Mucosa of gallbladder (tissue), 1 donor: ENCODE measurements at places on chromosomes 3 and 15. TPM values are rescaled to one million over a fixed set of nuclear protein-coding genes. Genes with fewer than 3 reads are reported as not detected.

DNA sequence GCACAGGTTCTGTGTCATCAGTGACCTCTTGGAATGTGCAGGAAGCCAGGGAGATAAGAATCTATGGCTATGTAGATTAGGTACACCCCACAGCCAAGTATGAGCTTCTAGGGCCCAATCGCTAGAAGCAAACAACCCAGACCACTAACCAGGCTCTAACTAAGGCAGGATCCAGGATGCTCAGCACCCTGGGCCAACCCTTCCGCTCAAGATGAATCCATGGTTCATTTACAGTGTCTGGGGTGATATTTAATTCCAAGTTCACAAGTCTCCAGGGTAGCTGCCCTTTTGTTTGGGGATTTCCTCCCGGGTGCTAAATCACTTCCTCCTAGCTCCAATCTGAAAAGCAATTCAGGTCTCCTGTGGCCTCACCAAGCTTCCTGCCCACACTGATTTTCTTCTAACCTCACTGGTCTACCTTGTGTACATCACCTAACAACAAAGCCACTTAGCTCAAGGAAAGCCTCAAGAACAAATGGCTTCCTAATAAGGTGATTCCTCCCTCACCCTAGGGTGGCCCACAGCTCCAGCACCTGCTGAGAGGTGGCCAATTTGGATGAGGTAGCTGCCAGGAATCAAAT lies 2.4 kb downstream of the EHD4 start:
- DNase-seq: no peak

- DNase-seq: no peak
Measured at GRCh38 chr3:88584451-88584850, 434.7 kb downstream of the C3orf38 start.

DNA sequence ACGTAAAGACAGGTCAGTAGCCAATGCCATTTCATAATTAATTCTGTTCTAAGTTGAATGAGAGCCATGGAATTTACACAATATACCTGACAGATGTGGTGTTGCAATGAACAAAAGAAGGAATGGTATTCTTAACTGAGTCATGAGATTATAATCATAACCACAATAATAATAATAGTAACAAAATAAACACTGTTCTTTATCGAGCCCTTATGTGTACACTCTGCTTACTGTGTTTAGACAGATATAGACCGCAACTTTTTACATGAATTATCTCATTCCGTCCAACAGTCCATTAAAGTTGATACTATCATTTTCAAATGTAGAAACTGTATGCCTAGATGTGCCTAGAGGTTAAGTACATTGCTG lies 28.2 kb upstream of the SCAANT1 start:
- DNase-seq: no peak

- no peak for DNase-seq
Measured at GRCh38 chr3:4413467-4413866, 53.6 kb downstream of the SUMF1 start.

DNA sequence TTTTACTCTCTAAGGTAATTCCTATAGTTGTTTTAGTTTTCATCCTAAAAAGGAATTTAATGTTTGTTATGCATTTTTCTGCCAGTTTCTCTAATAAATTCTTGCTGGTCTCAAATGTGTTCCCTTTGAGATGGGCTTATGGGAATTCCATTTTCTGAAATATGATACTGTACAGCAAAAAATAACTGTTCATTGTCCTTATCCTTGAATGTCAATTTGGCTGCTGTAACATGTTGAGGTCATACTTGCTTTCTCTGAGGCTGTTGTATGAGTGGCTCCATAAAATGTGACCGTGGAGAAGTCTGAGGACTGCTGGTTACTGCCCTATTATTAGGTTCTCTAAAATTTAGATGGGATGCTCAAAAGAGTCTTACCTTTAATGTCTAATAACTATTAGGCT lies 266.5 kb downstream of the ADAMTS17 start:
- no peak for DNase-seq

DNA sequence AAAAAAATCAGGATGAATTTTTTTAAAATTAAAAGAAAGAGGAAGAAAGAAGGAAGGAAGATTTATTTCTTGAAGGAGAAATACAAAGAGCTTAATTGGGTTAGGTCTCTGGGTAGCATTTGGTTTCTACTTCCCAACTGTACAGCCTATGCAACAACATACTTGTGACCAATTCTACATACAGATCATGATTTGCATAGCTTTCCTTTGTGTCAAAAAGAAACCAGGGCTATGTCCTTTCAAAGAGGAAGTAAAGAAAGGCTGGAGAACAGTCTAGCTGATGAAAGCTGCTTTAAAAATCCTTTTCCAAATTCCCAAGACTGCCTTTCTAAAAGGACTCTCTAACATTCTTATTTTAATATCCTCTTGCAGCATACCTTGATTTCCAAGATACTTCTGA lies 6.1 kb upstream of the HGD start:
- DNase-seq: no peak

GRCh38 chr3:132879656-132880055 lies 157.4 kb upstream of the NPHP3 start:
- DNase-seq: no peak

DNA sequence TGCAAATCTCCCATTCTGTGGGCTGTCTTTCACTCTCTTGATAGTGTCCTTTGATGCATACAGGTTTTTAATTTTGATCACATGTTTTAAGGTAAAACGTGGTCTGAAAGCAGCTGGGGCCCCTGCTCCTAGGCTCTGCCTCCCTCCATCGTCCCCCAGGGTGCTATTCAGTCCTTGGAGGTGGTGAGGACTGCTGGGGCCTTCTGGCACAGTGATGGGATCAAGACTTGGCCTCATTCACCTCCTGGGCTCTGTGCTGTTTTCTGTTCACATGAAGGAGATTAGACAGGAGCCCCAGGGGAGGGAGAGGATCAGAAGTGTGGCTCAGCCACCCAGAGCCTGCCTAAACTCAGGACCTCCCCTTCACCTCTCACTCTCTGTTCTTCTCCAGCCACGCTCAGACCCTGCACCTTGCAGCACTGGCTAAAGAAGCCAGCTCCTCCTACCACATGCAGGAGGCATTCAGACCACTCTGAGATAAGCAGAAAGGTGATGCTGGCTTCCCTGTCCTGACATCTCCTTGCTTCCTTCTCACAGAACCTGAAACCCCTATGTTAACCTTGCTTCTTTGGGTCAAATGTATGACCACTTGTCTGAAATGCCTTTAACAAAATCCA lies 43.9 kb downstream of the PAQR5 start:
- DNase-seq: no peak

GRCh38 chr3:32641356-32641755 lies 43.6 kb upstream of the CNOT10 start:
- DNase-seq: peak; percentile 20

DNA sequence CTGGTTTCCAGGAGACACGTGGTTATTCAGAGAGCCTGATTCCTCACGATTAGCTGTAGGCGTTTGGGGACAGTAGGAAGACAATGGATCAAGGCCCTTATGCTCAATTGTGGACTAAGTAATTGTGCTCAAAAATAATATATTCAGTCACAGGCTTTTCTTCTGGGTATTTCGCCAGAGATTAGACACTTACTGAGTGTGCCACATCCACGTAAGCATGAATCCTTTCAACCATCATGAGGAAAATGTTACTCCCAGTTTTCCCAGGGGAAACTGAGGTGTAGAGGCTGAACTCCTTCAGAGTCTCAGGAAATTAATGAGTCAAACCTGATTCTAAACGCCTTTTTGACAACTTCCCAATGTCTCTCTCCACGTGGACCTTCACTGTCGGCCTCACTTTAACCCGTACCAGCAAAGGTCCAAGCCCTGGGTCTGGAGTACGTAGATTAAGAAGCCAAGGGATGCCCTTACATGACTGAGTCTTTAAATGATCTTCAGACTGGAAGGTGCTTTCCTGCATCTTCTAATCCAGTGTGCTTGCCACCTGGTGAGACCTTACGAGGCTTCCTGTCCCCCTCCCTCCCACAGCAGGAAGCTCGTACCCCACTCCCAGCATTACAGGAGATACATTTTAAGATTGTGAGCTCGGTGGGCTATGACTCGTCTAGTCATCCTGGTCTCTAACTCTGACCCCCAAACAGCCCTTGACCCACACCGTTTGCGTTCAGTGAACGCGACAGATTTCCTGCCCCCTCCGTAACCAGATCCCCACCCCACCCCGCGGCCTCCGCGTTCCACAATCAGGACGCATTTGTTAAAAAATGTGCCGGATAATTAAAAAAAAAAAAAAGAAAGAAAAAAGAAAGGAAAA lies 1.7 kb downstream of the PKM start:
- DNase-seq: no peak

DNA sequence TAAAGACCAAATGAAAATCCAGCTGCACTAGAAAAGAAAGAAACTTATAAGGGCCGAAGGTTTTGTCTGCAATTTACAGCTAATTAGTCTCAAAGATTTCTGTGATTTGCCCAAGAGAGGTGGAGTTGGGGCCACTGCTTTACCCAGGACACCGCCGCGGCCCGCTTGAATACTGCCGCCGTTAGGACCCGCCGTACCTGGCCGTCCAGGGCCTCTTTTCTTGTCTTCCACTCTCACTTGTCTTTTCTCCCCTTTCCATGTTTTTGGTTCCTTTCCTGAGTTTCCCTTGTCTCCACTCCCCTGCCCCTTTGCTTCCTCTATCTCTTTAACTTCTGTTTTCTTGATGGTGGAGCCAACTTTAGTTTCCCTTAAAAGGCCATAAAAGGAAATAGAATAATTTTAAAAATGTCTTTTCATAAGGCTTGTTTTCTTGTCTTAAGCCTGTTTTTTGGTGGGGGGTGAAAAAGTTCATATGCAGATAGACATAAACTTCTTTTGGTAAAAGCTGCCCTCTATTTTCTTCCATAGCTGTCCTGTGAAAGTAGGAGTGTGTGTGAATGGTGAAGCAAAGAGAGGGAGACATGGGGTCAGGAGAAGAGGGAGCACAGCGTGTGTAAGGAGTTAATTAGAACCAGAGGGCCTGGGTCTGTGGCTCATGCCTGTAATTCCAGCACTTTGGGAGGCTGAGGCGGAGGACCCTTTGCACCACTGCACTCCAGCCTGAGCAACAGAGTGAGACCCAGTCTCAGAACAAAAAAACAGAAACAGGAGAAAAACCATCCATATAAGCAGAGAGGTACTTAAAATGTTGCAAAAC lies 16.0 kb upstream of the CCNL1 start:
- no peak for DNase-seq

GRCh38 chr3:8645712-8646111 lies 1.1 kb upstream of the SSUH2 start:
- DNase-seq: no peak

ABI3BP gene
- total RNA-seq: 215 TPM

EPHB1 gene
- total RNA-seq: 2.0 TPM

LRRK1 gene
- total RNA-seq: 15.7 TPM

TEX55 gene
- total RNA-seq: not detected

GRCh38 chr15:38441130-38441519 lies 12.8 kb upstream of the FAM98B start:
- no peak for DNase-seq

GRCh38 chr3:179147514-179147872 lies 664 bp upstream of the PIK3CA start:
- no peak for DNase-seq

DNA sequence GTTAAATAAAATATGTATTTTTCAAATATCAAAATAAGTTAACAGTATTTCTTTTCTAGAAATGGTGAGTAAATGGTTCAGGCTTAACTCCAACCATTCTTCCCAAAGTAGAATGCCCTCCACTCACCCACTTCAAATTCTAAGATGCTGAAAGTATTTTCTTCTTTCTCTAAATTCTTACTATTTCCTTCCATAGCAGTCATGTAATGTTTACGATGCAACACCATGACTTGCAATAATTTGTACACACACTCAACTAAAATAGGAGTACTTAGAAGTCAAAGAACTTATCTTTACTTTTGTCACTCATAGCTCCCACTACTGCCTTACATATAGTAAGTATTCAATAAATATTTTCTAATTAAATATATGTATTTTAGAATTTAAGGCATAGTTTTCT lies 65.0 kb downstream of the AQR start:
- no peak for DNase-seq

GOLGA8S gene
- 0.29 TPM for total RNA-seq

TMCO5A gene
- total RNA-seq: 0.14 TPM

LIPH gene
- 34.0 TPM for total RNA-seq

GRCh38 chr3:11077466-11077865 lies 76.8 kb upstream of the HRH1 start:
- DNase-seq: no peak

ARGFX gene
- not detected for total RNA-seq

SCAANT1 gene
- not detected for total RNA-seq

GPR62 gene
- total RNA-seq: 0.55 TPM

GRCh38 chr15:64917211-64917610 lies 5.5 kb downstream of the ANKDD1A start:
- DNase-seq: no peak

LAMB2 gene
- 733 TPM for total RNA-seq

DNA sequence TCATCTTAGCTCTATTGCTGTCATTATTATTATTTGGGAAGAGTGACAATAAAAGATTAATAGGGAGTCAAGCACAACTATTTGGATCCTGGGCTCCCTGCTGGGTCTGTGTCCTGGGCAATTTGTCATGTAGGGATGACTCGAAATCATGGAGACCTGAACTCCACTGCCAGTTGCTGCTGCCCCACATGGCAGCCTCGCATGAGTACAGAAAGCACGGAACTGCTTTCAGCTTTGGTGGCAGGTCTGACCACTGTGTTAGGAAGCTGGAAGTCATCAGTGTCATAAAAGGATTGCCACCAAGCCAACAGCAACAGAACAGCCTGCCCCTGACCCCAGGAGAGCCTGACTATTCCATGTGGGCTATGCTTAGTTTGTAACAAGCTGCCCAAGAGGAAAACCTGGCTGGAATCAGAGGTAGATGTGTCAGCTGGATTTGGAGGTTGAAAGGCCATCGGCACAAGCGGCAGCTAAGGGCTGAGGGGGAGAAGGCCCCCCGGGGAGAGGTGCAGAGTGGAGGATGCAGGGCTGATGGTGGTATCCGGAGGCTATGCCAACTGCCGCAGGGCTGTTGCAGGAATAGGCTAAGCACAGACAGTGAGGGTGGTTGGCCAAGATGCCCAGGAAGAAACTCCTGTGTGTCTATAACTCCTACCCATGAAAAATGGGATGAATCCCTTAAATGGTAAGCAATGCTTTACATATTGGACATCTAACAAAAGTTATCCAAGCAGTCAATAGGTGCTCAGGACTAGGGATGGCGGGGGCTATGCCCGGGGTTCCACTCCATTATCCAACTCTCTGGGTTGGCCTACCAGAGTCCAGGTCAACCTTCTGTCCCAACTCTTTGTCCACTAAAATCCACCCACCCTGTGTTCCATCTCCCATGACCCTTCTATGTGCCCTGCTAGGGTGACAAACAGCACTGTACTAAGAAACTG lies 291.6 kb downstream of the ADAMTS17 start:
- DNase-seq: no peak

DNA sequence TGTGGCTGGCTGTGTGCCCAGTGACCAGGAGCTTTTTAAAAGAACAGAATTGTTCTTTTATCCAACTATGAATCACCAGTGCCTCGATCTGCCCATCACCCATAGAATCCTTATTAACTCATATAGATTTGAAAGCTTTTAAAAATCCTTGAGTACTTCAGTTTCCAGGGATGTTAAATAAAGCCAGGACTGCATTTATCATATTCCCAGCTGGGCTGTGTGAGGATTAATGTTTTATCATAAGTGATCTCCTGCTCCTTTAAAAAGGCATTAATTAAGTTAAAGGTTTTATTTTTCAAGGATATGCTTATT lies 234.0 kb downstream of the MYRIP start:
- DNase-seq: no peak

TTLL13 gene
- total RNA-seq: 0.32 TPM
